ENCODE measurements at places on chromosomes 4 and X.
A peak's percentile ranks its signal among the peaks of the same experiment; 100 is the strongest.

DNA sequence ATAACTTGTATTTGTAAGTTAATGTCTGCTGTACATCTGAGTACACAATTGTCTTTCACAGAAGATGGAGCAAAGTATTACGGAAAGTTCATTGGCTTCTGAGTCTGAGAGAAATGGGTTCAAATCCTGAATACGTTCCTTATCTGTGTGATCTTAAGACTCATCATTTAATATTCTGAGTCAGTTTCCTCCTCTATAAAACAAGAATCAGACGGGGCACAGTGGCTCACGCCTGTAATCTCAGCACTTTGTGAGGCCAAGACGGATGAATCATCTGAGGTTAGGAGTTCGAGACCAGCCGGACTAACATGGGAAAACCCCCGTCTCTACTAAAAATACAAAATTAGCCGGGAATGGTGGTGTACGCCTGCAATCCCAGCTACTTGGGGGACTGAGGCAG lies 57.8 kb downstream of the APBB2 start:
- peak; percentile 24 for DNase-seq

DNA sequence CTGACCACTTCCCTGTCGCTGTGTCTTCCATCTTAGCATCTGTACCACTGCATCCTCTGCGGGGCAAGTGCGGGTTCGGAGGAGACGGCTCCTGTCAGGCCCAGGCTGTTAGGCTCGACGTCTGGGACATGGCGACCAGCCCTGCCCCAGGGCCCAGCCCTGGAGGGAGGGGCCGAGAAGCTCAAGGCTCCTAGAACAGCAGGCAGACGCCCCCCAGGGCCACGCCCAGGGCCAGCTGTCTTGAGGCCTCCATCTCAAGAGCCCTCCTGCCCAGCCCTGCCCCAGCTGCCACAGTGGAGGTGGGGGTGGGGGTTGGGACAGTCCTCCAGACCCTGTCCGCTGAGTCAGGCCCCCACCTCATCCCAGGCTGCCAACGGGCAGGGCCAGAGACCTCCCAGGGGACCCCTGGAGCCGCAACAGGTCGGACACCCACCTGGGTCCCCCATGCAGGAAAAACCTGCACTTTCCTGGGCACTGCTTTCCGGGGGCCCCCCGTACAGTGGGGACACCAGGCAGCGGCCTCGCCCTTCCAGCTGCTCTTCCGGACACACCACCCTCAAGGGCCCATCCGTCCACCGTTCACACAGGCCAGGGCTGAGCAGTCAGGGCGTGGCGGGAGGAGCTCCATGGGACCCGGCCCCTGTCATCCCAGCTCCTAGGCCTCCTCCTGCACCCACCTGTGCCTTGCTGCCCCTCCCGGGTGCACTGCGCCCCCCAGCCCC lies 83.1 kb downstream of the FAM53A start:
- no peak for DNase-seq

DNA sequence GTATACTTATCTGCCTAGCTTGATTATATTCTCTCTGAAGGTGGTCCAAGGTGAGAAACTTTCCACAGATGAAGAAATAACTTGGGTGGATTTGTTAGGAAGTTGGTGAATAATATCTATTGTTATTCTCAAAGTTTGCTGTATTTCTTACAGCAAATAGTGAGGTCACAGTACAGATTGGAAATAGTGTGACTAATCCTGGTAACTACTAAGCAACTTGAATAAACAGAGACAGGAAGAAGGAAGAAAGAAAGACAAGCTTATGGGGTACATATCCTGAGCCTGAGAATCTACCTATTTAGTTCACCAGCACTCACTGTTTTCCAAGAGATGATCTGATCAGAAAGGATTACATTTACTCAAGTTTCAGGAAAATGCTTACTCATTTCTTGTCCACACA lies 1416.1 kb downstream of the RPA4 start:
- DNase-seq: no peak

- no peak for DNase-seq
Measured at GRCh38 chrX:24659106-24659505, 12.0 kb upstream of the PCYT1B start.

DNA sequence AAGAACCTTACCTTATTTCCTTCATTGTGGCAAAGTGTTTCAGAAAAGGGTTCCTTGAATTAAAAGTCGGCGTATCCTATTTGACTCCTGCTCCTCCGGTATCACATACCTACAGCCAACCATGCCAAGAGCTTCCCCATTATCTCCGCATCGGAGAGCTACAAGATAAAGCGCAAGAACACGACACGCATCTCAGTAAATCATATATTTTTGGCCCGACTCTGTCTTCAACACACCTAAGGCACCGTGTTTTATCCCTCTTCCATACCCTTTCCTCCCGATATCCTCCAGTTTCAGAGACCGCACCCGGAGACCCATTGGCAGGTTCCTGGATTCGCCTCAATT lies 497 bp upstream of the THAP9 start:
- no peak for DNase-seq

- no peak for DNase-seq
Measured at GRCh38 chrX:20409991-20410390, 143.3 kb upstream of the RPS6KA3 start.

- DNase-seq: no peak
Measured at GRCh38 chr4:121771869-121772268, 6.9 kb upstream of the SMIM43 start.

DNA sequence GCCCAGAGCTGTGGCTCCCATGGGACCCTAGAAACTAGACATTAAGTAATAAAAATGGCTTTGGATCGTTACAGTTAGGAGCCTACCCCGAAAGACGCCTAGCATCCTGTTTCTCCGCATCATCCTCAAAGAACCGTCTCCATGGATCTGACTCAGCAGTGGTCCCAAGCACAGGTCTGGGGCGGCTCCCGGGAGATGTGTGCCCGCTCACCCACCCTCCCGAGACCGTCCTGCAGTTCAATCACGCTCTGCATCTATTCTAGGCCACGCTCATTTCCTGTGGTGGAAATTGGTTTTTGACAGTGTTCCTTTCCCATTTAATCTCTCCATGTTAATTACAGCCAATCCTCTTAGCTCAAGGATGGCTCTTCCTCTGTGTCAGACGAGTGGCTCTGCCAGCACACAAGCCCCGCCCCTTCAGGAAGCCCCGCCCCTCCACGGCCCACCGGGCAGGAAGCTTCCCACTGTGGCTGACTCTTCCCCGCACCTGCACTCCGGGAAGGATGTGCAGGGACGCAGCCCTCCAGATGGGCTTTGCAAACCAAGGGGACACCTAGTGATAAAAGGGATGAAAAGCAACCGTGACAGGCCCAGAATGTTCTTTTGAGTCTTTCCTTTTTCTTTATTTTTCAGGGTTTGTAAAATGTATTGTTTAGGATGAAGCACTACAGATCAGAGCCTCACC lies 34.5 kb upstream of the HELT start:
- no peak for DNase-seq

Measured in SJSA1 (cell line).